Naive thymus-derived CD8-positive, alpha-beta T cell (primary cell): ENCODE measurements at places on chromosomes 3 and 15.
A peak's percentile ranks its signal among the peaks of the same experiment; 100 is the strongest.

- H3K36me3 ChIP-seq: peaks cover 5% of the 10 kb centered on the region
- H3K4me3 ChIP-seq: no peak overlapping the region
- no peak overlapping the region for H3K27ac ChIP-seq
- DNase-seq: no peak
- peaks cover 2% of the 10 kb centered on the region for H3K4me1 ChIP-seq
These were observed 40.7 kb downstream of the RFT1 start for GRCh38 chr3:53089511-53089910.

GRCh38 chr3:69116897-69117296 is 5.5 kb downstream of the LMOD3 start:
- no peak overlapping the region for H3K4me3 ChIP-seq
- DNase-seq: no peak
- H3K4me1 ChIP-seq: peaks cover 6% of the 10 kb centered on the region
- H3K27me3 ChIP-seq: no peaks in the 10 kb centered on the region
- H3K27ac ChIP-seq: no peak overlapping the region
- H3K36me3 ChIP-seq: no peaks in the 10 kb centered on the region

GRCh38 chr15:50261981-50262380 is 3.5 kb downstream of the HDC start:
- peaks cover 40% of the 10 kb centered on the region for H3K4me1 ChIP-seq
- no peaks in the 10 kb centered on the region for H3K36me3 ChIP-seq
- H3K27me3 ChIP-seq: no peaks in the 10 kb centered on the region
- no peak overlapping the region for H3K4me3 ChIP-seq
- no peak for DNase-seq
- H3K27ac ChIP-seq: peak overlapping the region; percentile 27

GRCh38 chr15:77532067-77532710 is 100.5 kb downstream of the LINGO1 start:
- DNase-seq: no peak
- no peaks in the 10 kb centered on the region for H3K4me1 ChIP-seq
- H3K36me3 ChIP-seq: no peaks in the 10 kb centered on the region
- peaks cover 16% of the 10 kb centered on the region for H3K27me3 ChIP-seq
- H3K4me3 ChIP-seq: no peak overlapping the region

GRCh38 chr3:39385456-39386090 is 2.4 kb downstream of the SLC25A38 start:
- no peaks in the 10 kb centered on the region for H3K27me3 ChIP-seq
- H3K4me3 ChIP-seq: peak overlapping the region; percentile 100
- H3K27ac ChIP-seq: no peak overlapping the region
- peaks cover 3% of the 10 kb centered on the region for H3K36me3 ChIP-seq
- DNase-seq: no peak

- H3K36me3 ChIP-seq: no peaks in the 10 kb centered on the region
- no peak overlapping the region for H3K4me3 ChIP-seq
- no peak overlapping the region for H3K27ac ChIP-seq
- DNase-seq: no peak
- peaks cover 2% of the 10 kb centered on the region for H3K27me3 ChIP-seq
These were observed 94.3 kb upstream of the AADACL2 start for GRCh38 chr3:151639418-151639740.

GRCh38 chr3:144521131-144521530 is 549.5 kb downstream of the DIPK2A start:
- H3K4me3 ChIP-seq: no peak overlapping the region
- H3K36me3 ChIP-seq: no peaks in the 10 kb centered on the region
- no peak for DNase-seq
- H3K27ac ChIP-seq: no peak overlapping the region
- no peaks in the 10 kb centered on the region for H3K4me1 ChIP-seq

DNA sequence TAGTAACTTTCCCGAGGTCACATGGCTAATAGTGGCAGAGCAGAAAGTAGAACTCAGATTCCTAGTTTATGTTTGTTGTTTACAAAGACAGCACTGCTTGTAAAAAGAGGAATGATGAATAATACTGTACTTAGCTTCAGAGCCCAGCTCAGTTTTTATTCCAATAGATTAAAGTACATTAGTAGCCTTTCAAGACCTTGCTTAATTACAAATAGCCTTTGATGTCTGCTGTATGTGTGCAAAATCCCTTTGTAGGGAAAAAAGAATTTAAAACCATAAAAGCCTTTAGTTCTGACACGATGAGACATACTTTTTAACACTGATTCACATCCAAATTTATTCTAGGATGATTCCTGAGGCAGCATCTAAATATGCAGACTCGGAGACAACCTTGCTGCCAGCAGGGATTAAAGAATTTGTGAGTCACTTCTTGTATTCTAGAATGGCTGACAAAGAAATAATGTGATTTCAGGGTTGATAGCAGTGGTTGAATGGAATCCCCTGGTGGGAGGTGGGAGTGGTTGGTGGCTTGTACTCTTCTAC is 324.2 kb upstream of the TGFBR2 start:
- H3K27ac ChIP-seq: no peak overlapping the region
- peaks cover 11% of the 10 kb centered on the region for H3K36me3 ChIP-seq
- H3K4me1 ChIP-seq: peaks cover 1% of the 10 kb centered on the region
- no peak overlapping the region for H3K4me3 ChIP-seq
- no peak for DNase-seq

DNA sequence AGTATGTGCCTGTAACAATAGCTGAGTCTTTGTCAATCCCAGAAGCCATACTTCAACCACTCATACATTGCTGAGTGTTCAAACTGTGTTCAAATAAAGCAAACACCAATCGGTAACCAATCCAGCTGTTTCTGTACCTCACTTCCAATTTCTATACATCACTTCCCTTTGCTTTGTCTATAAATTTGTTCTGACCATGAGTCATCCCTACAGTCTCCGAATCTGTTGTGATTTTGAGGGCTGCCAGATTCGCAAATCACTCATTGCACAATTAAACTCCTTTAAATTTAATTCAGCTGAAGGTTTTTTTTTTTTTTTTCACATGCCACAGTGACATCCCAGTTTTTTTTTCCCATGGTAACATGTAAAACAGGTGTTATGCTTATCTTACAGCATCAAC is 870.3 kb downstream of the NAALADL2 start:
- H3K27me3 ChIP-seq: no peaks in the 10 kb centered on the region
- no peak overlapping the region for H3K4me3 ChIP-seq
- no peaks in the 10 kb centered on the region for H3K4me1 ChIP-seq
- no peak for DNase-seq

GRCh38 chr3:188153437-188154013 is 432 bp upstream of the LPP start:
- DNase-seq: peak; percentile 26
- H3K4me1 ChIP-seq: peaks cover 58% of the 10 kb centered on the region
- peak overlapping the region; percentile 89 for H3K27ac ChIP-seq

DNA sequence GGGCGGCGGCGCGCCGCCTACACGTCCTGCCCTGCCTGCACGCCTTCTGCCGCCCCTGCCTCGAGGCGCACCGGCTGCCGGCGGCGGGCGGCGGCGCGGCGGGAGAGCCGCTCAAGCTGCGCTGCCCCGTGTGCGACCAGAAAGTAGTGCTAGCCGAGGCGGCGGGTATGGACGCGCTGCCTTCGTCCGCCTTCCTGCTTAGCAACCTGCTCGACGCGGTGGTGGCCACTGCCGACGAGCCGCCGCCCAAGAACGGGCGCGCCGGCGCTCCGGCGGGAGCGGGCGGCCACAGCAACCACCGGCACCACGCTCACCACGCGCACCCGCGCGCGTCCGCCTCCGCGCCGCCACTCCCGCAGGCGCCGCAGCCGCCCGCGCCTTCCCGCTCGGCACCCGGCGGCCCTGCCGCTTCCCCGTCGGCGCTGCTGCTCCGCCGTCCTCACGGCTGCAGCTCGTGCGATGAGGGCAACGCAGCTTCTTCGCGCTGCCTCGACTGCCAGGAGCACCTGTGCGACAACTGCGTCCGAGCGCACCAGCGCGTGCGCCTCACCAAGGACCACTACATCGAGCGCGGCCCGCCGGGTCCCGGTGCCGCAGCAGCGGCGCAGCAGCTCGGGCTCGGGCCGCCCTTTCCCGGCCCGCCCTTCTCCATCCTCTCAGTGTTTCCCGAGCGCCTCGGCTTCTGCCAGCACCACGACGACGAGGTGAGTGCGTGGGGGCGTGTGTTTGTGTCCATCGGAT is 602 bp downstream of the TRIM71 start:
- peaks cover 47% of the 10 kb centered on the region for H3K27me3 ChIP-seq
- no peak for DNase-seq
- no peak overlapping the region for H3K27ac ChIP-seq

DNA sequence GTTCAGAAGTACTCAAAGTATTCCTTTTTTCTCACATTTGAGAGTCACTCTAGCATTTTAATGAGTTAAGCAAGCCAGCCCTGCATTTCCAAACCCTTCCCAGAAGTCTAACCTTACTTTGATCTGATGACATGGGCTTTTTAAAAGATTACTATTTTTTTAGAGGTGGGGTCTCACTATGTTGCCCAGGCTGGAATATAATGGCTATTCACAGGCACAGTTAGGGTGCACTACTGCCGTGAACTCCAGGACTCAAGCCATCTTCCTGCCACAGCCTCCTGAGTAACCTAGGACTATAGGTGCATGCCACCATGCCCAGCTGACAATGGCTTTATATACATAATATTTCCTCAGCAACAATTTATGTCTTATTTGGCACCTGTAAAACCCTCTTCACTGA is 64.1 kb upstream of the GOLGA6B start:
- no peak for DNase-seq
- H3K4me1 ChIP-seq: no peaks in the 10 kb centered on the region
- H3K4me3 ChIP-seq: no peak overlapping the region

- no peak overlapping the region for H3K4me3 ChIP-seq
- no peak overlapping the region for H3K27ac ChIP-seq
- H3K36me3 ChIP-seq: no peaks in the 10 kb centered on the region
- peaks cover 2% of the 10 kb centered on the region for H3K27me3 ChIP-seq
- H3K4me1 ChIP-seq: no peaks in the 10 kb centered on the region
These were observed 98.0 kb upstream of the ARHGEF26 start for GRCh38 chr3:154023148-154023547.

DNA sequence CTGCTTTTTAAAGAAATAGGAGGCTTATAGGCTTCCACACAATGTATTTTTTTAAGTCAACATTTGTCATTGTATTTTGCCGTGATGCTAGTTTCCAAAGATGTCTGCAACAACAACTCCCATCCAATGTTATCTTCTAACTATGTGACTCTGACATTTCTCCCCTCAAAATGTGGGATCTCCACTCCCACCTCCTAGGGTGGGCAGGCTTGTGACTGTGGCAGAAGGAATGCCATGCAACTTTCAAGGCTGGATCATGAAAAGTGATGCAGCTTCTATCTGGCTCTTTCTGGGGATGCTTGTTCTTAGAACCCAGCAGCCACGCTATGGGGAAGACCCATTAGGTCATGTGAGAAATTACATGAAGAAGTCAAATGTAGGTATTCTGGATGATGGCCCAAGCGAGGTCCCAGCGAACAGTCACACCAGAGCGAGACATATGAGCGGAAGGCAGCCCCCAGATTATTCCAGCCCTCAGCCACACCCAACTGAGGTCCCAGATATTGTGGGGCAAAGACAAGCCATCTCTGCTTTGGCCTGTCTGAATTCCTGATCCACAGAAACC is 124.3 kb downstream of the BDH1 start:
- no peak for DNase-seq
- H3K36me3 ChIP-seq: no peaks in the 10 kb centered on the region
- H3K4me1 ChIP-seq: peaks cover 17% of the 10 kb centered on the region
- H3K27me3 ChIP-seq: peaks cover 6% of the 10 kb centered on the region
